Urinary bladder (tissue), 4 donors: ENCODE measurements at places on chromosomes 1 and 21.

DNA sequence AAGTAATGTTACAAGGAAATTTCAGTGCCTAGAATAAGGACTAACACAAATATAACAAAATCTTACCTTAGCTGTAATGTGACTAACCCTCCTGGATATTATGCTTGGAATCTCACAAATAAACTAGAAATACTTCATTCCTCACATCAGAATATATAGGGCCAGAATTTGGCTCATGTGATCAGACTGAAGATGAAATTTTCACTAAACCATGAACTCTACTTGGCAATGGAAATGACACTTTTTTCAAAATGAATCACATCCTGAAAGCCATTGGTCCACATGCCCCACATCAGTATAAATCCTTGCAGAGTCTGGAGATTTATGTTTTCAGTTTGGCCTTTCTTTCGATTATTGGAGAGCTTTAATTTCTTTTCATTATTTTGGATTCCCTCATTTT is 227.8 kb downstream of the NRIP1 start:
- no peak for DNase-seq

DNA sequence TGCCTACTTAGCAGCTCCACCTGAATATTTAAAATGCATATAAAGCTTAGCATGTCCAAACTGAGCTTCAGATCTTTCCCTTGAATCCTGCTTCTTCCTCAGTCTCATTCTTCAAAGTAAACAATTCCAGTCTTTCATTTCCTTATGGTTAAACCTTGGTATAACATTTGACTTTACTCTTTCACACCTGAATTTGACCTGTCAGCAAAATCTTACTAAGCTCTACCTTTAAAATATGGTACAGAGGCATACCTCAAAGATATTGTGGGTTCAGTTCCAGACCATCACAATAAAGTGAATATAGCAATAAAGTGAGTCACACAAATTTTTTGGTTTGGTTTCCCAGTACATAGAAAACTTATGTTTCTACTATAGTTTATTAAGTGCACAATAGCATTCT is 42.5 kb upstream of the RNF11 start:
- DNase-seq, result no peak

- no peak for DNase-seq
Observed at GRCh38 chr1:238409932-238410331, 519.2 kb upstream of the ZP4 start.

DNA sequence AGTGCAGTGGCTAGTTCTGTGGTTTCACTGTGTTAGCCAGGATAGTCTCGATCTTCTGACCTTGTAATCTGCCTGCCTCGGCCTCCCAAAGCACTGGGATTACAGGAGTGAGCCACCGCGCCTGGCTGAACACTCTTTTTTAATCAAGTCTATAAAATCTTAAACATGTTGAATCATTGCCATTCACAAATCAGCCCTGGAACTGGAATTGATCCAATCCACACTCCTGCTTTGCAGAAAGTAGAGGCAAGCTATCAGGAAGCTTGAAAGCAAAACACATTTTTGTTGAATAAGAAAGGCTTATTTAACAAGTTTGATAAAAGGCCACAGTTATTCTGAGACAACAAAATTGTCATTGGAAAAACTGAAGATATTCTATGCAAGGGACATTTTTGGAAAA is 18.3 kb upstream of the EFHD2 start:
- no peak for DNase-seq

DNA sequence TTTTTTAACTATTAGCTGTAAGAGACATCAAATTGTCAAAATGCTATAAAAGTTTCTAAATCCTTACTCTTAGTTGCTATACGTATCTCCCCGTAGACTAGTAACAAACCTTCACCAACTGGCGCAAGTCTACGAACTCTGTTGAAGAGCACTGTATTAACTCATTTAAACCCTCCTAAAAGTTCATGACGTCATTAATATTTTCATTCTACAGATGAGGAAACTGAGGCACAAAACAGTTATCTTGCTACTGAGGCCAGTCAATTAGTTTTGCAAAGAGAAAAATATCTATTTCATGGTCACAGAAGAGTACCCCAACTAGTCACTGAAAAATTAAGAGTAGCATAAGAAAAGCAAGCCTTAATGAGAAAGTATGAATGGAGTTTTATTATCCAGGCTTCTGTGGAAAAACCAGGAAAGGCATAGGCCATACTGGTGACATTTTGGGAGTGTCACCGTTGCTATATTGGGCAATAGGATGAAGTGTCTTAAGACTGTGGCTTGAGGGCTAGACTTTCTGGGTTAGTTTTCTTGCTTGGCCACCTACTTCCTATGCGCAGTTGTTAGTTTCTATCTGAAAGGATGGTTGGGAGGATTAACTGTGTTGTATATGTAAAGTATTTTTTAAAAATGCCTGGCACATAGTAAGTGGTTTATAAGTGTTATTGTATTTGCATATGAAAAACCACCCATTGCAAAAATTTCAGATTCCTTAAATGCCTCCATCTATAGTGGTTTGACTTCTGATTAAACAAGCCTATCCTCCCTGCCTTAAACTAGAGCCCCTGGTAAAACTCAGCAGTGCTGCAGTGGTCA is 52.4 kb upstream of the SYT14 start:
- DNase-seq, result no peak

DNA sequence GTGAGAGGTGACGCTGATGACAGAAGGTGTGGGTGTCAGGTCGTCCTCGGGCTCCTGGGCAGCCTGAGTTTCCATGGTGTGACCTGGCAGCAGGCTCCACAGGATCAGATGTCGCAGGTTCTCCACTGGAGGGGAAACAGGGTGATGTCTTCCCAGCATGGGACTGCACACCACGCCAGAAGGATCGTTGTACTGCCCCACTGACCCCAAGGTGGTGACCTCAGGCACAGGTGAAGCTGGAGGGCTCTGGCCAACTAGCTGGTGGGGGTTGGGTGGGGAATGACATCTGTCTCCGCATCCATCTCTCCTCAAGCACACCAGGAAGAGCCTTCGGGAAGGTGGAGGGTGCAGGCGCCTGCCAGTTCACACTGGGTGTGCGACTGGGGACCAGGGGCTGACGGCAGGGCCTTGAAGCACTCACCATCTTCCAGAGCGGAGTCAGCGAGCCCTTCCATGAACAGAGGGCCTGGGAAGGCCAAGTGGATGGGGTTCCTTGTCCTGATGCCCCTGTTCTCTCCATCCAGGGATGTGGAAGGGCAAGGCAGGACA is 19.4 kb downstream of the LRRC71 start:
- no peak for DNase-seq

DNA sequence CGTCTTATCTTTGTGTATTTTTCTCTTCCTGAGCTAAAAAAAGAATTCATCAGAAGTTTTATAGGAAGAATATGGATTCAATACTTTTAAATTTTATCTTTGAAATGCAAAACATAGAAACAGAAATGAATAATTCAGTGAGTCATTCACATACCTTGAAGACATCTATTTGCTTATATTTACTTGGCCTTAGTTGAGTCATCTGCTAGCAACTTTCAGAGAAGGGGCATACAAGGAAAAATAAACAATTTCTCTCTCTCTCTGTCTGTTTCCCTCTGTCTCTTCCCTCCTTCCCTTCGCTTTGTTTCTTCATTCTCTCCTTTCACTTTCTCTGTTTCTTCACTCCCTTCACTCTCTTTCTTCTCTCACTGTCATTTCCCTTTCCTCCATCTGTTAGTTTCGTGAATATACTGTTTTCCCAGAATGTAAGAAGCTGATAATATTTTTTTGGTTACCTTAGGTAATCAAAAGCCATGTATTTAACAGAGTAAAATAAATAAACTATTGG is 477.2 kb downstream of the BRINP3 start:
- no peak for DNase-seq

- no peak for DNase-seq
Observed at GRCh38 chr1:61241411-61241838, 159.1 kb downstream of the NFIA start.

- DNase-seq, result no peak
Observed at GRCh38 chr21:26131554-26131953, 39.0 kb downstream of the APP start.

- DNase-seq, result no peak
Observed at GRCh38 chr1:46517010-46517600, 27.5 kb downstream of the DMBX1 start.

DNA sequence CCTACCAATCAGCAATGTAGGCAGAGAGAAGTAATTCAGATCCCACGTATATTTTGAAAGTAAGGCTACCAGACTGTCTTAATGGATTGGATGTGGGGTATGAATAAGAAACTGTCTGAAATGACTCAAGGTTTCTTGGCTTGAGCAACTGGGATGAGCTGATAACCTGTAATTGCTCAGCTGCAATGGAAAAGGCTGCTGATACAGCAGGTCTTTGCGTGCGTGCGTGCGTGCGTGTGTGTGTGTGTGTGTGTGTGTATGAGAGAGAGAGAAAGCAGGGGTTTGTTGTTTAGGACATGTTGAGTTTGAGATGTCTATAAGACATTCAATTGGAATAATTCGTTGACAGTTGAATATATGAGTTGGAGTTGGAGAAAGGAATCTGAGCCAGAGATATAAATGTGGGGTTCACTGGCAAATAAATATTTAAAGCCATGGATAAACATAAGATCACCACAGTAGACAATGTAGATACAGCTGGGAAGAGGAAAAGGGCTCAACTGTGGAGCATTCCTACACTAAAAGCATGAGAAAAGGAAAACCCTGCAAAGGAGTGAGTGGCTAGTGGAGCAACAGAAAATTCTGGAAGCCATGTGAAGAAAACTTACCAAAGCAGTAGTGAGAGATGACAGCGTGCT is 72.9 kb downstream of the UCHL5 start:
- no peak for DNase-seq

DNA sequence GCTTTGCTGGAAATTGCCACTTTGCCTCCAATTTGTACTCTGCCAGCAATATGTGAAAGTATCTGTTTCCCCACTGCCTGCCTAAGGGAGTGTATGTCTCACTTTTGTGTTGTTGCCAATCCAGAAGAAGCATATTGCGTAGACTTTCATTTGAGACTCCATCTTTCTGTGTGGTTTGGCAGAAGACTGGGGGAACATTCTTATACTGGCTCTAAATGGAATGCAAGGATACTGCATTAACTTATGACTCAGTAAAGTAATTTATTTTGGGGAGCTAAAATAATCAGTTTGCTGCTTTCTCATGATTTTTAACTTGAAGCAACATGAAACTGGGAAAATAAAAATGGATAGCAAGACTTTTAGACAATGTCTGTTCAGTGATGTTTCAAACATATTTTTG is 107.7 kb upstream of the TMPRSS2 start:
- DNase-seq, result no peak
